ENCODE measurements at places on chromosomes 4 and X.
A peak's percentile ranks its signal among the peaks of the same experiment; 100 is the strongest.

GRCh38 chrX:38268011-38268410 lies 47.3 kb upstream of the SRPX start:
- no peak for ATAC-seq

GRCh38 chr4:154009191-154009590 lies 220.3 kb upstream of the SFRP2 start:
- ATAC-seq, result no peak

DNA sequence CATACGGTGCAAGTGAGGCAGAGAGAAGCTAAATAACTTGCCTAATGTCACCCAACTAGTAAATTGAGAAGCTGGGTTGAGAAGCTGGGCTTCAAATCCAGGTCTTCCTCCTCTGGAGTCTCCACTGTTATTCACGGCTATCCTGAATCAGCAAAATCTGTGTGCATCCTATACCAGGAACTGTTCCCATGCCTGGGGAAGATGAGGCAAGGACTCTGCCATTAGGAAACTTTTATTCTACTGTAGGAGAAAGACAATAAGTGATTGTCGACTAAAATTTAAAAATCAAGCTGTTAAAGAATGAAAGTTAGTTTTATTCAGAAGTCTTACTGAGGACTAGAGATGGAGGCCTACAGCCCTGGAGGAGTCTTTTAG lies 872 bp upstream of the TEC start:
- ATAC-seq, result no peak

DNA sequence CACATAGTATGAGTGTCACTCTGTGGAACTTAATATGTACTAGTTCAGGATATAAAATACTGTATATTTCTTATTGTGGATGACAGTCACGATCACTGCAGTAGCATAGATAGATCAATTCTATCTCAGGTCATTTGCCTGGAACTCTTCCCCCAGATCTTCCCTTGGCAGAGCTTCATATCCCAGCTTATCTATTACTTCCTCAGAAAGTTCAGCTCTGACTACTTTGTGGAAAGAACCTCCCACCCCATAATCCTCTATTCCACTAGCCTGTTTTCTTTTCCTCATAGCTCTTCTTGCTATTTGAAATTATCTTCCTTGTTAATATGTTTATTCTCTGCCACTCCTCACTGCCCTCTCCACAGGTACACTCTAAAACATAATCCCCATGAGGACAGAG lies 10.9 kb downstream of the FAM241A start:
- ATAC-seq, result no peak

GRCh38 chrX:85907316-85907715 lies 140.0 kb downstream of the CHM start:
- ATAC-seq, result no peak

DNA sequence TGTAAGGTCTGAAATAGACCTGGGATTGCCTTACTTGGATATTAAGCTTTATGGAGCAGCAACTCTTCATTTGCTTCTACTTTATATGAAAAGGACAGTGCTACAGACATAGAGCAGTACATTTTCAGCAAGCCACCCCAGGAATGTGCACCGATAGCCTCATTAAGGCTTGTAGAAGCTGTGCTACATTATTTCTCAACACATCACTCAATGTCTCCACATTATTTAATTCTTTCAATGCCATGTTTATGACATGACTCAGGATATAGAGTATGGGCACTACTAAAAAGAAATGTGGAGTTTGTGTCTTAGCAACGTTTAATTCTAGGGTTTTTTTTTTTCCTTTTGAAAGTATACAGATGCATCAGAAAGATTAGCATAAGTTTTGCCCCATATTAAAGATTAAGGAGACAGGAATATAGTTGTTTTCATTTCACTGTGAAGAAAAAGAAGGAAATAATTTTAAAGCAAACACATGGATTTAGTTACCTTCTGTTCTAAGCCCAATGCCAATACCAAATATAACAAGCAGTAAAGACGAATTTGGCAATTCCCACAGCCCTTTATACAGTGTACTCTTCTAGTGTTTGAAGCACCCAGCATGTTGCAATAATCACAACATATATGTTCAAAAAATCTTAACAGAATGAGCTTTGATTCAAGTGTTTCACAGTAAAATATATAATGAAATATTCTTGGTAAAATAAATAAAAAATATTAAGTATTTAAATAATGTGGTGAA lies 2140.1 kb upstream of the AGA start:
- no peak for ATAC-seq

DNA sequence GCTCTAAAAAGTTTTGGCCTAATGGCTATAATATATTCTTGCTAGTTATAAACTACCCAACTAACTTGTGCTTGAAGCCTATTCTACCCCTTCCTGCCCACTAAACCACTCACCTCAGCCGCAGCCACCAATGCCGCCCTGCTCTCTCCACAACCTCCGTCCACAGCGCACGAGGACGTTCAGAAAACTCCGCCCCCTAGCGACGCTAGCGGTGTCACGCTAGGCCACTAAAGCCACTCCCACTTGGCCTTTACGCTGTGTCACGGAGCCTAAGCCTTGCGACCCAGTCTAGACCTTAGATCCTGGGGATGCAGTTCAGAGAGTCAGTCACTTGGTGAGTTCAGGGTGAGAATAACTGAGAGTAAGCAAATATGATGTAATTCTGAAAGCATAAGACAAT lies at the start of gene TEX11:
TEX11 (minus strand) TSS at position 171 of the 400 bp plus-strand sequence. CDS start 922 bp downstream, outside the sequence.
- no peak for ATAC-seq

DNA sequence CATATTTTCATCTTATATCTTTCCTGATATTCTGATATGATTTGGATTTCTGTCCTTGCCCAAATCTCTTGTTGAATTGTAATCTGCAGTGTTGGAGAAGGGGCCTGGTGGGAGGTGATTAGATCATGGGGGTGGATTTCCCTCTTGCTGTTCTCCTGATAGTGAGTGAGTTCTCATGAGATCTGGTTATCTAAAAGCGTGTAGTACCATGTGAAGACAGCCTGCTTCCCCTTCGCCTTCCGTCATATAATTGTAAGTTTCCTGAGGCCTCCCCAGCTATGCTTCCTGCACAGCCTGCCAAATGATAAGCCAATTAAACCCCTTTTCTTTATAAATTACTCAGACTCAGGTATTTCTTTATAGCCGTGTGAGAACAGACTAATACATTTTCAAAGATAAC lies 77.2 kb downstream of the ANKRD50 start:
- ATAC-seq, result no peak

GRCh38 chr4:30755346-30755745 lies 35.2 kb downstream of the PCDH7 start:
- no peak for ATAC-seq

DNA sequence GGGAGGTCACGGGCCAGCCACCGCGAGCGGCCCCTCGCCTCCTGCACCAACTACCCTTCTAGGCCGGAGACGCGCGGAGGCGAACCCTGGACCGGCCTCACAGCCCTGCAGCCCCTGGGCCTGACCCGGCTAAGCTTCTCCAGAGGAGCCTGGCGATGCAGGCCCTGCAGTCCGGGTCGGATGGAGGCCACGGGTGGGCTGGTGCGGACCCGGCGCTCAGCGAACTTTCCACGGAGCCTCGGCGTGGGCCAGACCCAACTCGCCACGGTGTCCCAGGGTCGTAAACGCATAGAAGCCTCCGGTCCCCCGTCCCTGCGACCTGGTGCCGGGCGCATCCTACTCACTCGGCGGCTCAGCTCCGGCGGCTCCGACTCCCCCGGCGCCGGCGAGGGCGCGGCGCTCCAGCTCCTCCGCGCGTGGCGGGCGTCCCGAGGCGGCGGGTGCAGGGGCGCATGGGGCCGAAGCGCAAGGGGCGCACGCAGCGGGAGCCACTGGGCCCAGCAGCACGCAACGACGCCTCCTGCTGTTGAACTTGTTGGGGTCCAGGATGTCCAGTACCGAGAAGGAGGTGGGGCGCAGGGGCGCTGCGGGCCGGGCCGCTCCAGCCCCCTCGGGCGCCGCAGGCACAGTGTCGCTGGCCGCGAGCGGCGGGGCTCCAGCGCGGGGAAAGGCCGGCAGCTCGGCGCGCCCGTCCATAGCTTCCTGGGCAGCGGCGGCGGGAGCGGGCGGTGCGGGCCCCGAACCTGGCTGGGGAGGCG lies 427 bp downstream of the NKX1-1 start:
- ATAC-seq, result no peak

DNA sequence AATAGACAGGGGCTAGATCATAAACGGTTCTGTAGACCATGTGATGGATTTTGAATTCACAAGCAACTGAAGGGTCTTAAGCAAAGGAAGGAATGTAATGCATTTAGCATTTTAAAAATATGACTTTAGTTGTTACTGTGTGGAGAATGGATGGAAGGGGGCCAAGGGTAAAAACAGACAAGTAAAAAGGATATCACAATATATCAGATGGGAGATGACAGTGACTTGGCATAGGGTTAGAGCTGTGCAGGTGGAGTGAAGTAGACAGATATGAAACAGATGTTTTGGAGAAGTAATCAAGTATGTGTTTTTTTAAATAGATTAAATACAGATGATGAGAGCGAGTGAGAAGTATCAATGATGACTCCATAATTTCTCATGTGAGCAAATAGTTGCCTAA lies 1116.0 kb upstream of the TENM3 start:
- no peak for ATAC-seq

GRCh38 chrX:10667143-10667542 lies 46.8 kb upstream of the MID1 start:
- no peak for ATAC-seq

DNA sequence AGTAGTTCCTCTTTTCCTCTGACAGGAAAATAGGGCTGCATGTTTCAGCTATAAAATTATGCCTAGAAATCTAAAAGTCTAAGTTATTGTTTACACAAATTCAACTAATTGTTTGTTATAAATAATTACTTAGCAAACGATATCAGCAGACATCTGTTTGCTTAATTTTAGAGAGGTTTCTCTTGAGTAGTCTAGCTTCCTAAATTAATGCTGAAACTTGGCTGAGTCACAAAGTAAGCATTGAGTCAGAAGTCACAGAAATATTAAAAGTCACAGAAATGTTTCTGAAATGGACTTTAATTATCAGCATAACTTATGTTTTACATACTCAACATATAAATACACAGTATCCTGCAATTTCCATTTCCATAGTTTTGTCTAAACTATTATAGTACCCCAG lies 1044.0 kb downstream of the CCSER1 start:
- ATAC-seq, result no peak

DNA sequence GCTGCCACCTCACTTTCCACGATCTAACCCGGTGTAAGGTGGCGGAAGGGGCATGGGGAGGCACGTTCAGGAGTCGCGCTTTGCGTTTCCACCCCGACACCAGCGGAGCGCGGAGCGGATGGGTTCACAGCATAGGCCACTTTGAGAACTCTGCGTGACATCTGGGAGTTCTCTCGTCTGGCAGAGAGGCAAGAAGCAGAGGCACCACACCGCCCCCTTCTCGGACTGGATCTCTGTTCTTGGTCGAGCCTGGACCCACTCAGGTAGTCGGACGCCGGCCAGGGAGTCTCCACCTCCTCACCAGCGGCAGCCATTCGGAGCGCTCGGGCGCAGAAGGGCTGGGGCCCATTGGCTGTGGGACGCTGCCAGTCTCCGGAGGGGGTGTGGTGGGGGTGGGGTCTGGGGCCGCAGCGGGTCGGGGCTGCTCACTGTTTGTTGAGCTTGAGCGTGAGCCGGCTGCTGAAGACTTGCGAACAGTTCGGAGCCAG lies at the start of gene DACH2:
DACH2 (plus strand) TSS at position 428 of the 488 bp plus-strand sequence.
- peak; percentile 97 for ATAC-seq

DNA sequence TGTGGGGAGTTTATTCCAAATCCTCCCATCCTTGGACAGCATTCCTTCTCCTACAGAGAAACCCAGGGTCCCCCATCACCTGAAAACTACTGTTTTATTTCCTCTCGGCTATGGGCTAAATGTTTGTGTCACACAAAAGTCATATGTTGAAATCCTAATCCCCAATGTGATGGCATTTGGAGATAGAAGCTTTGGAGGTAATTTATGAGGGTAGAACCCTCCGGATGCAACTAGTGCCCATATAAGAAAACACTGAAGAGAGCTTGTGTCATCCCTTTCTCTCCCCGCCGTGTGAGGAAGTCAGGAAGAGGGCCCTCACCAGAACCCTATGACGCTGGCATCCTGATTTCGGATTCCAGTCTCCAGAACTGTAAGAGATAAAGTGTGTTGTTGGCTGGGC lies 127.8 kb upstream of the NOCT start:
- ATAC-seq, result no peak

GRCh38 chr4:119510395-119511149 lies 118.0 kb downstream of the PDE5A start:
- no peak for ATAC-seq

DNA sequence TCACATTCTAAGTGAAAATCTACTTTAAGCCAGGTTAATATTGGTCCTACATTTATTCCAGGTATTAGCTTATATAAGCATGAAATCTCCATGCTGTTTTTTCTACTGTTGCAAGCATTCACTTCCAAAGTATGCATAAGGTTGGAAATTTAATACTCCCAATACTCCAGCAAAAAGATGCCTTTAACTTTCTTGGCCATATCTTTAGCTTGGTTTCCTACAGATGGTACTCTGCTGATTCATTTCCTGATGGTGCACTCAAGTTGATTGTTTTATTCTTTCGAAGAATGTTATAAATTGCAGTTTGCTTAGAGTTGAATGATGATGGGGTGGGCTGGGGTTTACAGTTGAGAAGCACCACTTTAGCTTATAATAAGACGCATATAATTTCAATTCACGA lies 330.2 kb downstream of the PTTG2 start:
- ATAC-seq, result no peak

DNA sequence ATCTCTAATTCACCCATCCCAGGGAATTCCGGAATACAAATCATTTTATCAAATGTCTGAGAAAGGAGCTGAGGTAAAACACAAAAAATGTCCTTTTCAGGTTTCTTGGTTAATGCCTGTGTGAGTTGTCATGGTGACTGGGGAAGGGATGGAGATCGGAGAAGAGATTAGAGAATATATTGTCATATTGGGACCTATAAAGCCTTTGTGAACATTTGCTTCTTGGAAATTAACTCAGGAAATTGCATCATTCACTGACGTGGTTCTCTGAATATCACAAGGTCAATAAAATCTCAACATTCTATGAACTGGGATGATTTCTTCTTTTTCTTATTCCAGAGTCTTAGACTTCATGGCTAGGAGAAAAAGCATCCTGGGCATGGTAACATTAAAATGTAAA lies 174.8 kb upstream of the GLRA2 start:
- ATAC-seq, result no peak

DNA sequence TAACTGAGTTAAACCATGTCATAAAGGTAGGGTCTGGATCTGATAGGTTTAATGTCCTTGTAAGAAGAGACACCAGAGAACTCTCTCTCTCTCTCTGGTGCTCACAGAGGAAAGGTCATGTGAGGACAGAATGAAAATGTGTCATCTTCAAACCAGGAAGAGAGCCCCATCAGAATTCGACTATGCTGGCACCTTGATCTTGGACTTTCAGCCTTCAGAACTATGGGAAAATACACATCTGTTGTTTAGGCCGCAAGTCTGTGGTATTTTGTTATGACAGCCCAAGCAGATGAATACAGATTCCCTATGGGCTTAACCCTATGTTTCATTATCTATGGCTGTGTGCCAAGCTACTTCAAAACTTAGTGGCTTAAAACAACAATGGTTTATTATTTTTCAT lies 105.5 kb upstream of the DDIT4L start:
- ATAC-seq, result peak; percentile 43

- ATAC-seq, result no peak
Measured at GRCh38 chr4:75909405-75909804, 7.2 kb upstream of the PPEF2 start.

- ATAC-seq, result no peak
Measured at GRCh38 chr4:17567271-17567670, 9.7 kb upstream of the LAP3 start.

GRCh38 chr4:172813359-172813923 lies 355.2 kb upstream of the GALNT7 start:
- no peak for ATAC-seq
